ENCODE measurements at places on chromosomes 3 and 15.
A peak's percentile ranks its signal among the peaks of the same experiment; 100 is the strongest.

- no peak for DNase-seq
These were observed 2.4 kb upstream of the RNU5B-1 start for GRCh38 chr15:65302061-65302460.

DNA sequence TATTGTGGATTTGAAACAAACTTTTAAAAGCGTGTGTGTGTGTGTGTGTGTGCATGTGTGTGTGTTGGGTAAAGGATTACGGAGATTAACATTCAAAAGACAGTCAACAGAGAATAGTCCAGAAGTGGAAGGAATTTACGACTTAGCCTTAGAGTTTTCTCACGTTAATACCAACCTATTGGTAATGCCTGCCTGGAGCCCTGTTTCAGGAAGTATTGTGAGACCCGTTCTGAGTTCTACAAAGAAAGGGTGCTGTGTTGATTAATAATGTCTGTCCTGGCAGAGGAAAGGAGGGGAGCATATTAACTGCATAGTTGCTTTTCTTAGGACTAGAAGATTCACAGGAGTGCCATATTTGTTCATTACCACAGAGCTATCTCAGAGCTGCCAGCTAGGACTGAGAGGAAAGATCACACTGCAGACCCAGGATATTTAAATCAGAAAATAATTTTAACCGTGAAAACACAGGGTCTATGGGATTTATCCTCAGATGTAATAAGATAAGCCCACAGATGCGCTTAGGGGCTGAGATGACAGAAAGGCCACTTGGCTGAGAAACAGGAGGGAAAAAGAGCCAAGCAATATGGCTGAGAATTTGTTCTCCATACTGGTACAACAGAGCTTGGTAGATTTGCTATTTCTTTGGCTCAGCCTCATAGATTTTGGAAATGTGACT is 40.5 kb upstream of the FRMD4B start:
- DNase-seq, result no peak

- no peak for DNase-seq
These were observed 357.5 kb upstream of the UMPS start for GRCh38 chr3:124372775-124373174.

DNA sequence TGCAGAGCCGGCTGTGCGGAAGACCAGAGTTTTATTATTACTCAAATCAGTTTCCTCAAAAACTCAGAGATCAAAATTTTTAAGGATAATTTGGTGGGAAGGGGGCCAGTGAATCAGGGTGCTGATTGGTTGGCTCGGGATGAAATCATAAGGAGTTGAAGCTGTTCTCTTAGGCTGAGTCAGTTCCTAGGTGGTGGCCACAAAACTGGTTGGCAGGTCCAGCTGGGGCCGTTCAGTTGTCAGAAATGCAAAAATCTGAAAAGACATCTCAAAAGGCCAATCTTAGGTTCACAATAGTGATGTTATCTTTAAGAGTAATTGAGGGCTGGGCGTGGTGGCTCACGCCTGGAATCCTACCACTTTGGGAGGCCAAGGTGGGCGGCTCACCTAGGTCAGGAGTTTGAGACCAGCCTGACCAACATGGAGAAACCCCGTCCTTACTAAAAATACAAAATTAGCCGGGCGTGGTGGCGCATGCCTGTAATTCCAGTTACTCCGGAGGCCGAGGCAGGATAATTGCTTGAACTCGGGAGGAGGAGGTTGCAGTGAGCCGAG is 2.3 kb upstream of the ZNF589 start:
- DNase-seq, result no peak

DNA sequence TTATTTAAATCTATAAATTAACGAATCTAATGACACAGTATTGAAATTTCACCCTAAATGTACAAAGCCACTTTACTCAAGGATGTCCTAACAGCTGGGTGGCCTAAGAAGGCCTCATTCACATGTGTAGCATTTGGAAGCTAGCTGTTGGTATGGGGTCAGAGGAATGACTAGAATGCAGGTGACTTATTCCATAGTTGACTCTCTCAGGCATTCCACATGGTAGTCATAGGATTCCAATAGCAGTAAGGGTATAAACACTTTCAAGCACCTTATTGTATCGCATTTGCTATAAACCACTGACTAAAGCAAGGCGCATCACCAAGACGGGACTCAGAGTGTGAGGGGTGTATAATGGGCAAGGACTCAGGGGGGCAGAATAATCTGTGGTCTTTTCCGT is 294.8 kb upstream of the EPHA3 start:
- no peak for DNase-seq

DNA sequence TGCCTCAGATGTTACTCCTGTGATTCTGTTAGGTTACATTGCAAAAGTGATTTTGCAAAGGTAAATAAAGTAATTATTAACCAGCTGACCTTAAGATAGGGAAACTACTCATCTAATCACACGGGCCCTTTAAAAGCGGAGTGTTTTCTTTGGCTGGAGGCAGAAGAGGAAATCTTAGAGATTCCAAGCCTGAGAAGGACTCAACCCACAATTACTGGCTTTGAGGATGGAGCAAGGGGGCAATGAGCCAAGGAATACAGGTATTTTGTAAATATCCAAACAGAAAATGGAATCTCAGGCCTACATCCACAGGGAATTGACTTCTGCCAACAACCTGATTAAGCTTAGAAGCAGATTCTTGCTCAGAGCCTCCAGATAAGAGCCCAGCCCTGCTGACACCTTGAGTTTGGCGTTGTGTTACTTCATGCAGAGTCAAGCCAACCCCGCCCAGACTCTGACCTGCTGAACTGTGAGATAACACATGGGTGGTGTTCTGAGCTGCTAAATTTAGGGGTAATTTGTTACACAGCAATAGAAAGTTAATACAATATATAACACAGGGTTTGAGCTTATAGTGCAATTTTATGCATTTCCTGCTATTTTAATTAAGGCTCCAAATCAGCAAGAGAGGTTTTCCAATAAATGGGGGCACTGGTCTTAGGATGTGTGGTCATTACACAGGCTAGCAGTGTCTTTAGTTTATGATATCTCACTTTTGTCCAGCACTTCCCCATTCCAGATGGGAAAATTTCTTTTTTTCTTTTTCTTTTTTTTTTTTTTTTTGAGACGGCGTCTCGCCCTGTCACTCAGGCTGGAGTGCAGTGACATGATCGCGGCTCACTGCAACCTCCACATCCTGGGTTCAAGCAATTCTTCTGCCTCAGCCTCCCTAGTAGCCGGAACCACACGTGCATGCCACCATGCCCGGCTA is 19.5 kb downstream of the NFKBIZ start:
- DNase-seq, result no peak

DNA sequence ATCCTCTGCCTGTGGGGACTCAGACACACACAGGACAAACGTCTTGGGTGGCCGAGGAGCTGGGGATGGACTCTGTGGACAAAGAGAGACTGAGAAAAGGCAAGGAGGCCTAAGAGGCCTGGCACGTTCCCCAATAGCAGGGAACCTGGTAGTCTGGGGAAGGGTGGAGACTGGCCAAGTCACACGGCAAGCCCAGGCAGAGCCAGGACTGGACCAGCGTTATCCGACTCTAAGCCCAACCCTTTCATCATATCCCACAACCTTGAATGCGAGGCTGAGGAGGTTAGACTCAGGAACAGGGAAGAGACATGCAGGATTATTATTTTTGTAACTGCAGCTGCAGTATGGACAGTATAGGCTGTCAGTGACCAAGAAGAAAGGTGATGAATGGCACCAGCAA is 53.4 kb downstream of the SLC6A11 start:
- no peak for DNase-seq

GRCh38 chr3:27639271-27639670 is 82.9 kb downstream of the EOMES start:
- no peak for DNase-seq

GRCh38 chr3:73401616-73402279 is 223.0 kb downstream of the PDZRN3 start:
- DNase-seq, result no peak

DNA sequence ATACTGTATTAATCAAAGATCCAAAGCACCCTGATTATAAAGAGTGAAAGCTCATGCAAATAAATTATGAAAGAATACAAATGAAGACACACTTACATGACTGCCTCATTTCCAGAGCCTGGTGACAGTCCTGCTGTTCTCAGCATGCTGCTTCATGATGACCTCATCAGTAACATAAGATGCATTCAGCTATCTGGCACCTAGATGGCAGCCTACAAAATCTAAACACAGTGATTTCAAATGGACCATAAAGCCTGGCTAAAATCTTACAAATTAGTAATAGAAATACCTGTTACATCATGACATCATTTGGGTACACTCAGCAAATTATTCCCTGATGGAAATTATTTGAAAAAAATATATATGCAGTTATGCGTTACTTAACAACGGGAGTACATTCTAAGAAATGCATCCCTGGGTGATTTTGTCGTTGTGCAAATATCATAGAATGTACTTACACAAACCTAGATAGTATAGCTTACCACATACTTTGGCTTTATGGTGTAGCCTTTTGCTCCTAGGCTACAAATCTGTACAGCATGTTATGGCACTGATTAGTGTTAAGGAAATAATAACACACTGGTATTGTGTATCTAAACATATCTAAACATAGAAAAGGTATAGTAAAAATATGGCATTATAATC is 207.2 kb downstream of the EPHA3 start:
- DNase-seq, result peak; percentile 5

- no peak for DNase-seq
These were observed 18.1 kb upstream of the MUC4 start for GRCh38 chr3:195829897-195830254.

- DNase-seq, result peak; percentile 67
These were observed 87.2 kb upstream of the NMNAT3 start for GRCh38 chr3:139764936-139765335.

- DNase-seq, result no peak
These were observed 565 bp downstream of the CIB2 start for GRCh38 chr15:78130466-78131294.

DNA sequence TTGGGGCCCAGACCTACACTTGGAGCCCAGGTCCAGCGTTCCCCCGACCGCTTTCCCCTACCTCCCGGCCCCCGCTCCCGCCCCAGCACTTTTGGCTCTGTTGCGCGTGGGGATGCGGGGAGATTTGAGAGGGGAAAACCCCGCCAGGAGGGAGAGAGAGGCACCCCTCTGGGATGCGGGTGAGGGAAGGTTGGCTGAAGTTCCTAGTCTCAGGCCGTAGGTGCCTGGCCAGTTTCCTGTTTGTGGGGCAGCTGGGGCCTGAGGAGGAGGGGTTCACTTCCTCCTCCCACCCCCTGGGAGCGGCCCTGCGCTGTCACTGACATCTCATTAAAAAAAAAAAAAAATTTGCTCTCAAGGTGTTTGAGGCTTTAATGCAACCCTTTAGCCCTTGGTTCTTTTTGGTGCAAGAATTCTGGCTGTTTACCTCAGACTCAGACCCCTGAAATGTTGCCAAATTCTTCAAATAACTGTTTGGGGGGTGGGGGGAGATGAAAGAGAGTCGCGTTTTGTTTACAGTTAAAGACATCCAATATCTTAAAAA is 2.6 kb downstream of the FAM43A start:
- no peak for DNase-seq

- no peak for DNase-seq
These were observed 15.2 kb downstream of the ABCC5 start for GRCh38 chr3:184002469-184002868.

GRCh38 chr3:18283680-18284079 is 141.5 kb downstream of the SATB1 start:
- DNase-seq, result no peak

- no peak for DNase-seq
These were observed 57.2 kb downstream of the EPHB3 start for GRCh38 chr3:184618811-184619210.

DNA sequence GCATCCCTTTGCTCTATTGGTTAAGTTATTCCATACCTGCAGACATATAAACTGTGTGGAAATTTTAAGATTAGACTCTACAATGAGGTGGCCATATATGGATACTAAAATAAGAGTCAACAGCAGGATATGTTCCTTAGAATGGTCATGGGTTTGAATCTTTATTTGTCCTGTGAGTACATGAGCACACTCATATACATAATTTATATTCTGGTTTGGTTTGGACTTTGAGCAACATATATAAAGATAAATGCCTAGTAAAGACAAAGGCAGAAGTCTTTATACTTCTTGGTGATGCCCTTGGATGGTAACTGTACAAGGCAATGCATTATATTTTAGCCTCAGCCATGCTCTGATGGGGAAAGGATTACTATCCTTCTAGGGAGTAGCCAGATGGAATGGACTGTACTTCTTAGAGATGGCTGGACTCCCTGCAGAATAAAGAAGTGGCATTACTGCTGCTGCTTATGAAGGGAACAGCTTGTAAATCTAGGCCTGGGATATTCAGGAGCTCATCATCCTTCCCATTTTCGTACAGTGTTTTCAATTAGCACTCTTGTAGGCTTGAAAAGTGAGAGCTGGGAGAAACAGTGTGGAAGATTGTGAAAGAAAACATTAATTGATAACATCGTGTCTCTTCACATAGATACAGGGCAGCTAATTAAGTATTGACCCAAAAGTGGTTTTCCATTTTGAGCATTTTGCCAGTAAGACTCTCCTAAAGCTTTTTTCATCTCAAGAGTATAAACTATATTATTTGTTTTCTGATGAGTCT is 60.4 kb downstream of the HMG20A start:
- no peak for DNase-seq

DNA sequence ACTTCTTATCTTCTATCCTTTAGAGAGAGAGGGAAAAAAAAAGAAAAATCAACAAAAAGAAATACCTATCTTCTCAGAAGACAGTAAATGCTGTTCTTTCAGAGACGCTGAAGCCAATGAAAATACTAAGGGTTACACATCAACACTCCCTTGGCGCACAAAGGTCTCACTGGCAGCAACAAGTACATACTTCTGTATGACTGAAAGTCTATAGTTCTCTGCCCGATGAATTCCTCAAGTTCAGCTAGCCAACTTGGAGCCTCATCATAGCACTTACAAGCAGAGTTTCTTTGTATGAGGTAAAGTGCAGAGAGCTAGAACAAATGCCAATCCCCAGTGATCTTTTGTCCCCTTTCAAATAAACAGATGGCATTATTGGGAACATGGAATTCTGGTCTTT is 62.7 kb downstream of the CPNE4 start:
- DNase-seq, result no peak

DNA sequence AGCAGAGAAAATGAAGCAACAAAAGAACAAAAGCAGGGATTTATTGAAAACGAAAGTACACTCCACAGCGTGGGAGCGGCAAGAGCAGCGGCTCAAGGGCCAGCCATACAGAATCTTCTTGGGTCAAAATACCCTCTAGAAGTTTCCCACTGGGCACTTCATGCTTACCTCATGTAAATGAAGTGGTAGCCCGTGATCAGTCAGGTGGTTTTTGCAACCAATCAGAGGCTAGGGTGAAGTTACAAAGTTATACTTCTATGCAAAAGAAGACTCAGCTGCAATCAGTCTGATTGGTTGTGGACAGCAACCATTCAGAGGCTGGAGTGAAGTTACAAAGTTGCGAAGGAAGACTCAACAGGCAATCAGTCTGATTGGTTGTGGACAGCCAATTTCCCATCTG is 37.8 kb upstream of the TRH start:
- peak; percentile 63 for DNase-seq

DNA sequence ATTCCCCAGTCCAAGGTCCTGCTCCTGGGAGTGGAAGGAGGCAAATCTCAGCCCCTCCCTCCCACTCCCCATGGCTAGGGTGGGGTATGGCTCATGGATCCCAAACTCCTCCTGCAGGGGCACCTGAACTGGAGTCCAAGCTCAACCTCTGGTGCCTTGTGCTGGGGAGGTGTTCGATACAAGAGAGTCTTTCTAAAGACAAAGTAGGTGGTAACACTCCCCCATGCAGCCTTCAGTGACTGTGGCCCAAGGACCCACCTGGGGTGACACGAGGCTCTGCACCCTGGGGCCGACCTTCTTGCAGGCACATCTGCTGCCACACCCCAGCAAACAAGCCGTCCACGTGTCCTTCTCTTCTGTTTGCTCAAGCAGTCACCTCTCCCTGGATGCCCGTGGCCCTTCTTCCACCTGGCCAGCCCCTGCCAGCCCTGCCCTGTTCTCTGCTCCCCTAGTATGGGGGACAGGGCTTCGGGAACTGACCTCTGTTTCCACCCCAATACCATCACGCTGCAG is 36.7 kb upstream of the SLC6A11 start:
- DNase-seq, result no peak

Measured in AG08395 (cell line).